Activated CD8-positive, alpha-beta memory T cell treated with anti-CD3 and anti-CD28 coated beads for 1 hour (primary cell): ENCODE measurements at places on chromosomes 7 and 10.

- no peak for DNase-seq
Observed at GRCh38 chr7:43700646-43701499, 28.4 kb downstream of the COA1 start.

- no peak for DNase-seq
Observed at GRCh38 chr7:125568799-125569198, 639.2 kb upstream of the POT1 start.

DNA sequence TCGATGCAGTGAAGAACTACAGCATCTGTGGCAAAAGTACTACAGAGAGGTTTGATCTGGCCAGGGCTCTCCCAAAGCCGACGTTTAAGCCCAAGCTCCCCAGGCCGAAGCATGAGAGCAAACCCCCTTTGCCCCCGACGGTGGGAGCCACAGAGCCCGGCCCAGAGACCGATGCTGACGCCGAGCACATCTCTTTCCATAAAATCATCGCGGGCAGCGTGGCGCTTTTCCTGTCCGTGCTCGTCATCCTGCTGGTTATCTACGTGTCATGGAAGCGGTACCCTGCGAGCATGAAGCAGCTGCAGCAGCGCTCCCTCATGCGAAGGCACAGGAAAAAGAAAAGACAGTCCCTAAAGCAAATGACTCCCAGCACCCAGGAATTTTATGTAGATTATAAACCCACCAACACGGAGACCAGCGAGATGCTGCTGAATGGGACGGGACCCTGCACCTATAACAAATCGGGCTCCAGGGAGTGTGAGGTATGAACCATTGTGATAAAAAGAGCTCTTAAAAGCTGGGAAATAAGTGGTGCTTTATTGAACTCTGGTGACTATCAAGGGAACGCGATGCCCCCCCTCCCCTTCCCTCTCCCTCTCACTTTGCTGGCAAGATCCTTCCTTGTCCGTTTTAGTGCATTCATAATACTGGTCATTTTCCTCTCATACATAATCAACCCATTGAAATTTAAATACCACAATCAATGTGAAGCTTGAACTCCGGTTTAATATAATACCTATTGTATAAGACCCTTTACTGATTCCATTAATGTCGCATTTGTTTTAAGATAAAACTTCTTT is 2.3 kb downstream of the LRRTM3 start:
- DNase-seq, result no peak

GRCh38 chr7:50391386-50391785 is 58.8 kb downstream of the FIGNL1 start:
- no peak for DNase-seq

- no peak for DNase-seq
Observed at GRCh38 chr10:124532106-124532641, 70.6 kb downstream of the LHPP start.

DNA sequence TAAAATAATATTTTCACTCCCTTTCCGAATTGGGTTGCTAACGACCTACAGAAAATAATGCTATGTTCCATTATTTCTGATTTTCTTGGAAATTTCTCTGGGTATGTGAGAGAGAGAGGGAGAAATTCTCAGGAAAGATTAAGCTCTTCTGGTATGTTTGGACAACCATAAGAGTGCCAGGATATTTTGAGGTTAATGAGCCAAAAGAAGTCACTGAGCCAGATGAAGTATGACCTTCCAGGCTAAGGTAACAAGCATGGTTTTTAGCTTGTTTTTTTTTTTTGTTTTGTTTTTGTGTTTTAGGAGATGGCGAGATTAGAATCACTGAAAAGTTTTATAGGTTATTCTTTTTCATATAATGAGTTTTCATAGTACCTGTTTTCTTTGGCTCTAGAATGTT is 171.0 kb upstream of the FOXP2 start:
- no peak for DNase-seq
